ENCODE measurements at places on chromosomes 5 and 9.

DNA sequence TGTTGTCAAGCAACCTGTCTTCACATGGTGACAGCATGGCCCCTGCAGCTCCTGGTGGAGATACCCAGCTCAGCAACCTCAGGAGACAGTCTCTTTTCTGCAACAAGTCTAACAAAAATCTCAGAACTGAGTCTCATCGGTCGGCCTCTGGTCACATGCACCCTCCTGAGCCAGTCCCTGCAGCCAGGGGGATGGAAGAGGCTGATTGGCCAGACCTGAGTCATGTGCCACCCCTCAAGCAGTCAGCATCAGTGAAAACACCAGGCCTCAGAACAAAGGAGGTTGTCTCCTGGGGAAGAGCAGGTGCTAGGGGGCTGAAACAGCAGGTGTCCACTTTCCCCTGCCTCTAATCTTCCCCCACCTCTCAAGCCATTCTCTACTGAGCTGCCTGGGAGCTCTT, 54.4 kb downstream of the SMIM23 start:
- no peaks in the 10 kb centered on the region for H3K36me3 ChIP-seq
- H3K27ac ChIP-seq, result no peak overlapping the region
- H3K27me3 ChIP-seq, result peaks cover 25% of the 10 kb centered on the region
- H3K4me3 ChIP-seq, result no peak overlapping the region
- H3K4me1 ChIP-seq, result no peaks in the 10 kb centered on the region

- H3K36me3 ChIP-seq, result peaks cover 28% of the 10 kb centered on the region
- H3K4me1 ChIP-seq, result peaks cover 52% of the 10 kb centered on the region
- no peak for DNase-seq
- H3K27me3 ChIP-seq, result peaks cover 2% of the 10 kb centered on the region
- no peak overlapping the region for H3K4me3 ChIP-seq
- no peak overlapping the region for H3K27ac ChIP-seq
Observed at GRCh38 chr9:93509084-93509483, 55.7 kb upstream of the FAM120AOS start.

GRCh38 chr5:107455111-107455544, 215.6 kb downstream of the EFNA5 start:
- H3K27me3 ChIP-seq, result no peaks in the 10 kb centered on the region
- no peaks in the 10 kb centered on the region for H3K4me1 ChIP-seq
- DNase-seq, result no peak
- H3K36me3 ChIP-seq, result no peaks in the 10 kb centered on the region
- H3K4me3 ChIP-seq, result no peak overlapping the region

DNA sequence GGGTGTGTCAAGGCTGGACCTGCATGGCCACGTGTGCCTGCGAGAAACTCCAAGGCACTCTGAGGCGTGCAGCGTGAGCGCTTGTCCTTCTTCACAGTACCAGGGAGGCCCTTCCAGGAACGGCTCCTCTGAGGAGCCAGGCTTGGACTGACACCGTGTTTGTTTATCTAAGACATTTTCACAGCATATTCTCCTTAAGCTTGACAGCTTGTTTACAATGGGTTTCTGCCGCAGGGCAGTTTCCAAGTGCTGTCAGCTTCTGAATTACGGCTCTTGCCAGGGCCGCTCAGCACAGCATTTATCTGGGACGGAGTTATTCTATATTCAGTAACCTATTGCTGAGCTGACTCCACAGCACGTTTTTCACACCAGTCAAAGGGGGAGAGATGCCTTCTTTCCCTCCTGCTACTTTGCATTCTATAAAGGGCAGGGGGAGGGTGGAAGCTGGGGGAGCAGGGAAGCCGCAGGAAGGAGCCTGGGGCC, 98.4 kb downstream of the LMNB1 start:
- H3K4me3 ChIP-seq, result no peak overlapping the region
- peaks cover 14% of the 10 kb centered on the region for H3K36me3 ChIP-seq
- H3K27ac ChIP-seq, result no peak overlapping the region
- H3K27me3 ChIP-seq, result no peaks in the 10 kb centered on the region

GRCh38 chr9:596703-597102, 244.8 kb upstream of the DMRT1 start:
- H3K27me3 ChIP-seq, result peaks cover 6% of the 10 kb centered on the region
- H3K4me3 ChIP-seq, result no peak overlapping the region
- H3K4me1 ChIP-seq, result no peaks in the 10 kb centered on the region
- no peak for DNase-seq

DNA sequence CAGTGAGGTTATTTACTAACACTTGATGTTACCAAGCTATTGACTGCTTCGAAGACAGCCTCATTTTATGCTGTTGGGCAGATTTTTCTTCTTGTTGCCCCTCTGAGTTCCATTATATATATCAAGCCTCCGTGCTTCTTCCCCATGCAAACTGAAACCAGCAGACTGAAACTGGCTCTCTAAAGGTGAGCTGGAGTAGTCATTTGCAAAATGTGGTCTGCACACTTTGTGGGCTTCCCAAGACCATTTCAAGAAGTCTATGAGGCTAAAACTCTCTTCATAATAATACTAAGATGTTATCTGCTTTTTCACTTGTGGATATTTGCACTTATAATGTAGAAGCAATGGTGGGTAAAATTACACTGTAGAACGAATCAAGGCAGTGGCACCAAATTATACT, 13.9 kb downstream of the SLC36A1 start:
- H3K36me3 ChIP-seq, result peaks cover 18% of the 10 kb centered on the region
- H3K4me3 ChIP-seq, result no peak overlapping the region
- H3K27ac ChIP-seq, result no peak overlapping the region
- peaks cover 1% of the 10 kb centered on the region for H3K27me3 ChIP-seq
- peaks cover 12% of the 10 kb centered on the region for H3K4me1 ChIP-seq

- no peak for DNase-seq
- H3K27me3 ChIP-seq, result peaks cover 4% of the 10 kb centered on the region
- no peak overlapping the region for H3K27ac ChIP-seq
- H3K4me3 ChIP-seq, result no peak overlapping the region
Observed at GRCh38 chr9:136529516-136530460, 16.1 kb downstream of the NOTCH1 start.

DNA sequence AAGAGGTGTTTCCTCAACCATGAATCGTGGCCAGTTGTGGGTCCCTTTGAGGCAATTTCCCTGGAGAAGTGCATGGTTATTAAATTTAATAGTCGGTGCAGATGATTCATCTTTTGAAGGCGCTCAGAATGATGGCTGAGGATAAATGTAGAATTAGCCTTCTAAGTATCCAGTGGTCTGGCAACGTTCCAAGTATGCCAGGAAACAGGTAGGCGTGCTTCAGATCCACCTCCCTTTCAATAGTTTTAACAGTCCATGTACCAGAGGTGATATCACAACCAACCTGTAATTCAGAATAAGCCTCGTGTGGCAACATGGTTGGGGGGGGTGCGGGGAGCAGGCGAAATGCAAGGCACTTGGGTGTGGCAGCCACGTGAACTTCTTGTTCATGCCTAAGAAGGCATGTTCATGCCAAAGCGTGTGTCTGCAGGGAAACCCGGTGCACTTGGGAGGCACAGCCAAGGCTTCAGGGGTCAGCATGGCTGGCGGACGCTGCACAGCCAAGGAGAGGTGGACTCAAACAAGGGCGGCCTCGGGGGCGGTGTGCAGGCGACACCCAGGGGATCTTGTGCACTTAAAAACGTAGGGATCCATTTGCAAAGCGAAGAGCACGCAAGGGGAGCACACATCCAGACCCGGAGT, 5.2 kb upstream of the NKD2 start:
- peaks cover 55% of the 10 kb centered on the region for H3K27me3 ChIP-seq
- no peaks in the 10 kb centered on the region for H3K4me1 ChIP-seq
- H3K27ac ChIP-seq, result no peak overlapping the region
- no peak overlapping the region for H3K4me3 ChIP-seq
- no peak for DNase-seq

All from HFFc6 (cell line).